ENCODE measurements at places on chromosomes 5 and 9.

DNA sequence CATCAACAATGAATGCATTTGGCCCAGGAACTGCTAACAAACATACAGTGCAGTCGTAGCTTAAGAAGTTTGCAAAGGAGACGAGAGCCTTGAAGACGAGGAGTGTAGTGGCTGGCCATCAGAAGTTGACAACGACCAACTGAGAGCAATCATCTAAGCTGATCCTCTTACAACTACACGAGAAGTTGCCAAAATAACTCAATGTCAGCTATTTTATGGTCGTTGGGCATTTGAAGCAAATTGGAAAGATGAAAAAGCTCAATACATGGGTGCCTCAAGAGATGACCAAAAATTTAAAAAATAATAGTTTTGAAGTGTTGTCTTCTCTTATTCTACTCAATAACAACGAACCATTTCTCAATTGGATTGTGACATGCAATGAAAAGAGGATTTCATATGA, 757.7 kb upstream of the CHD1 start:
- DNase-seq = no peak

- DNase-seq = no peak
These were observed 180.2 kb downstream of the RASEF start for GRCh38 chr9:82882748-82883147.

DNA sequence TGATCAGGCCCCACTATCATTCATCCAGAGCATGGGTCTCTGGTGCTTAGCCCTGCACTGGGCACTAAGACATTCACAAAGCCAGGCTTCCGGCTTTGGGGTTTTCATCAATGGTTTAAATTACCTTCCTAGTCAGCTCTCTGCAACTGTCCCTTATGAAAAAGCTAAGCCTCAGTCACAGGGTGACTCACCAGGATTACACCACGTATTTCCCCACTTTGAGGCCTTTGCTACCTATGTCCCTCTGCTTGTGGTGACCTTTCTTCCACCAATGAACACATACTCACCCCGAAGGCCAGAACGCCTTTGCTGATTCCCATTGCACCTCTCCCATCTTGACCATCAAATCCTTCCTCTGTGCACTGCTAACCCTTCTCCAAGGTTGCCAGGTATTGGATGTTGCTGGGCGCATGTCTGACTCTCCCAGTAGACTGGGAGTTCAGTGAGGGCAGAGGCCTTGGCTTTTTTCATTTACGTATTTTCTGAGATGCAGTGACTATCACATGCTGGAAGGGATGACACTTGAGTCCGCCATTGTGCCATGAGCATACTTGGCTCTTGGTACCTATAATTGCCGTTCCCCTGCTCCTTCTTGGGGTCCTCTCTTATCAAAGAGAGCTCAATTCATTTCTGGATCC, 58.7 kb upstream of the TNFSF8 start:
- DNase-seq = peak; percentile 58

DNA sequence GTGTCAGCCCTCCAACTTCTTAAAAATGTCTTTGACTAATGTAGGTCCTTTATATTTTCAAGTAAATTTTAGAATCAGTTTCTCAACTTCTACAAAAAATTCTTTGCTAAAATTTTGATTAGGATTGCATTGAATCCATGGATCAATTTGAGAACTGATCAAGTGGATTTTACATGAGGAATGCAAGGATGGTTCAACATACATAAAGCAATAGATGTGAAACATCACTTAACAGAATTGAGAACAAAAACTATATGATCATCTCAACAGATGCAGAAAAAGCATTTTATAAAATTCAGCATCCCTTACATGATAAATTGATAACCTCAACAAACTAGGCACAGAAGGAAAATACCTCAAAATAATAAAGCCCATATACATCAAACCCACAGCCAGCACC, 190.8 kb downstream of the AUH start:
- no peak for DNase-seq

DNA sequence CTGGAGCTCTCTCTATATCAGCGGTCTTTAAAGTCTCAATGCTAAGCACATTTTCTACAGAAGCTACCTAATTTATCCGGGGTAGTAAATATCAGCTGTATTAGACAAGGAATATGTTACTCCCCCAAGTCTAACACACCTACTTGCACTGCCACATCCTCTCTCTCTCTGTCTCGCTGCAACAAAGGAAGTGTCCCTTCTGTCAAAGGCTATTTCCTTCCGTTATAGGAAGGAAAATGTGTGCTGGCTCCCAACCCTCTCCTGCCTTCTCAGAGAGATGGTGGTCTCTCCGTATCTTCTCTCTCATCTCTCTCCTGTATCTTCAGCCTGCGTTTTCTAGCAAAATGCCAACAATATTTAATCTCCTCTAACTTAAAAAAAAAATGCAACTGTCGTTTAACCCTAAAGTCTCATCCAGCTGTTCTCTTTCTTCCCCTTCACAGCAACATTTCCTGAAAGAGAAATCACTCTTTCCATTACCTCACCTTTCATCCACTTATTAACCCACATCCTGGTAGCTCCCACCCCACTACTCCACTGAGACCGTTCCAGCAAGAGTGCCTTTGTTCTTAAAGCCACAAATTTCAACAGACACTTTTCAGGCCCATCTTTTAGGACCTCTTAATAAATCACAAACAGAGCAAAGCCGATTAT, 2.3 kb downstream of the TTF1 start:
- DNase-seq = no peak

- no peak for DNase-seq
These were observed 634.3 kb downstream of the ISL1 start for GRCh38 chr5:52017567-52017966.

DNA sequence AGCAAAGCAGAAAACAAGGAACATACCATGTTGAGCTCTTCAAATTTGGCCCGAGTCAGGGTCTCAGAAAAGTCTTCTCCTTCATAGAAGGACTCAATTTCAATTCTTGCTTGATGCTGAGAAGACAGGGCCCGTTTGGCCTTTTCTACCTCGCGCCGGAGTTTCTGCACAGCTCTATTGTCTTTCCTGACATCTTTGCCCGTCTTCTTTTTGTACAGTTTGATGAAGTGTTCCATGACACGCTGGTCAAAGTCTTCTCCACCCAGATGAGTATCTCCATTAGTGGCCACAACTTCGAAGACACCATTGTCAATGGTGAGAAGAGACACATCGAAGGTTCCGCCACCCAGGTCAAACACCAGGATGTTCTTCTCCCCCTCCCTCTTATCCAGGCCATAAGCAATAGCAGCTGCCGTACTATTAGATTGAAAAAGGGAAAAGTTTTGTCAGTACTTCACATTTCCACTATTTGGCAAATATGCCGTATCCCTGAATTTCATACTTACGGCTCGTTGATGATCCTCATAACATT, 2.2 kb downstream of the HSPA5 start:
- no peak for DNase-seq

- peak; percentile 11 for DNase-seq
These were observed 57.0 kb downstream of the C9orf153 start for GRCh38 chr9:86202338-86202882.

GRCh38 chr5:119347991-119348390, 7.8 kb upstream of the TNFAIP8 start:
- DNase-seq = no peak

GRCh38 chr9:124000784-124001457, 10.6 kb upstream of the LHX2 start:
- no peak for DNase-seq

- DNase-seq = no peak
These were observed 225.0 kb downstream of the KCTD16 start for GRCh38 chr5:144395704-144396103.

- DNase-seq = no peak
These were observed 10.2 kb upstream of the IL12B start for GRCh38 chr5:159340511-159340910.

DNA sequence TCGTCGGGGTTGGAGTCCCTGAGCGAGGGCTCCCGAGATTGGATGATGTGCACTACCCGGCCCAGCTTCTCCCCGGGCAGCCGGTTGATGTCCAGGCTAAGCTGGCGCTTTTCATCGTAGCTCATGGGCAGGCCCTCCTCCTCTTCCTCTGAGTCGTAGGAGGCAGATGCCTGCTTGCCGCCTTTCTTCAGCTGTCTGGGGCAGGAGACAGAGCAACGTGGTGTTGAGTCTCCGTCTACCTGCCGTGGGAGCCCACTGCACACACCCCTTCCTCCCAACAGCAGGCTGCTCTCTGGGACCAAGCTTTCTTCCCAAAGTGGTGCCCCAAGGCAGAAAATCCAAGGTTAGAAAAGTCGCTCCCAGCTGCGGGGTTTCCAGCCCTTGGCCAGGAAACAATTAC, 10.8 kb downstream of the BRD3OS start:
- no peak for DNase-seq

DNA sequence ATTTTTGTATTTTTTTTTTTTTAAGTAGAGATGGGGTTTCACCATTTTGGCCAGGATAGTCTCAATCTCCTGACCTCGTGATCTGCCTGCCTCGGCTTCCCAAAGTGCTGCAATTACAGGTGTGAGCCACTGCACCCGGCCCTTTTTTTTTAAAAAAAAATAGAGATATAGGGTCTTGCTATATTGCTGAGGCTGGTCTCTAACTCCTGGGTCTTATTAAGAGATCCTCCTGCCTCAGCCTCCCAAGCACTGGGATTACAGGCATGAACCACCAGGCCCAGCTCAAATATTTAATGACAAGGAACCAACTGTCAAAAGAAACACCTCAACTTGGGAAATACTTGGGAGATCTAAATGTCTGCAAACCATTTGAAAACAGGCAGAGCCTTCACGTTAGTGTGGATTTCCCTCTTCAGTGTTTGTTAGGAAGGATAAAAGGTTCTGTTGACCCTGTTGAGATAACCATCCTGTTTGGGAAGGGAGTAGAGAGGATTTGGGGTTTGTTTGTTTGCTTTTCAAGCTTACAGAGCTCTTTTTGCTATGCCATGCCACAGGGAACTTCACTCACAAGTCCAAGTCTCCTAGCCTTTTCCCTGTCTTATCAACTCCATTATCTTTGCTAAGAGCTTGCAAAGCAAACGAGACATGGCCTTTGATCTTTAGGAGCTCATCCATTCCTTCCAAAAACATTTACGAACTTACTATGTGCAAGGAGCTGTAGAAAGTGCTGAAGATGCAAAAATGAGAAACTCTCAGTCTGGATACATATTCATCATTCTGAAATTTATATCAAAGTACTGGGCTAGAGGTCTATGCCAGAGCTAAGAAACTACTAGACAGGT, 7.5 kb downstream of the FAXDC2 start:
- no peak for DNase-seq
